ENCODE measurements at places on chromosomes 11 and 22. TPM values are rescaled to one million over a fixed set of nuclear protein-coding genes. Genes with fewer than 3 reads are reported as not detected.

DNA sequence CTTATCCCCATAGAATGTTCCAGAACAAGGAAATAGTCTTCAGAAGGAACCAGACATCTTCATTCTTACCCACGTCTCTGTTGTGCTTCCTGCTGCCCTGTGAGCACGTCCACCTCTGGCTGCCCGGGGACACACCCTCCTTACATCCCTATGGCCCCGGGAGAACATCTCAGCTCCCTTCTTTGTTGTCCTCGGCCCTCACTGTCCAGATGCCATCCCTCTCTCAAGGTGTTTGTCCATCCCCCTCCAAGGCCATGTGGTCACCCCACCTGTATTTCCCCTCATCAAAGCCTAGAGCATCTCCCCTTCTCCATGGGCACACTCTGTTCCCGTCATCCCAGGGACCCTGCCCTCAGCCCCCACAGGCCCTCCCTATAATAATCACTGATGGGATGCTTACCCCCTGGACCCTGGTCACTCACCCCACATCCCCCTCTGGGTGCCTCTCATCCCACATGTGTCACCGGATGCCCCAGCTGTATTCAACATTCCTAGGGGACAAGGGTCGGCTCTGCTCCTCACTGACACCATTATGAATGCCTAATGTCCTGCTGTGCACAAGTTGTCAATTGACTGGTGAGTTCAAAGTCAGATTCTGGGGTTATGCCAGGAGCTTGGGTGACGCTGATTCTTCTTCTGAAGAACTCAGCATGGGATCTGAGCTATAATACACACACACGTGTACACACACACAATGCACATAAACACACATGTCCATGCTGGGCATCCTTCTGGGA is 28.8 kb downstream of the IGLL5 start:
- DNase-seq = no peak

FAM180B gene
- 3.3 TPM for total RNA-seq

GRCh38 chr11:115238791-115239190 is 265.4 kb downstream of the CADM1 start:
- DNase-seq = no peak

- no peak for DNase-seq
Observed at GRCh38 chr11:38756537-38756936, 2158.5 kb upstream of the RAG2 start.

HBD gene
- not detected for total RNA-seq

DNA sequence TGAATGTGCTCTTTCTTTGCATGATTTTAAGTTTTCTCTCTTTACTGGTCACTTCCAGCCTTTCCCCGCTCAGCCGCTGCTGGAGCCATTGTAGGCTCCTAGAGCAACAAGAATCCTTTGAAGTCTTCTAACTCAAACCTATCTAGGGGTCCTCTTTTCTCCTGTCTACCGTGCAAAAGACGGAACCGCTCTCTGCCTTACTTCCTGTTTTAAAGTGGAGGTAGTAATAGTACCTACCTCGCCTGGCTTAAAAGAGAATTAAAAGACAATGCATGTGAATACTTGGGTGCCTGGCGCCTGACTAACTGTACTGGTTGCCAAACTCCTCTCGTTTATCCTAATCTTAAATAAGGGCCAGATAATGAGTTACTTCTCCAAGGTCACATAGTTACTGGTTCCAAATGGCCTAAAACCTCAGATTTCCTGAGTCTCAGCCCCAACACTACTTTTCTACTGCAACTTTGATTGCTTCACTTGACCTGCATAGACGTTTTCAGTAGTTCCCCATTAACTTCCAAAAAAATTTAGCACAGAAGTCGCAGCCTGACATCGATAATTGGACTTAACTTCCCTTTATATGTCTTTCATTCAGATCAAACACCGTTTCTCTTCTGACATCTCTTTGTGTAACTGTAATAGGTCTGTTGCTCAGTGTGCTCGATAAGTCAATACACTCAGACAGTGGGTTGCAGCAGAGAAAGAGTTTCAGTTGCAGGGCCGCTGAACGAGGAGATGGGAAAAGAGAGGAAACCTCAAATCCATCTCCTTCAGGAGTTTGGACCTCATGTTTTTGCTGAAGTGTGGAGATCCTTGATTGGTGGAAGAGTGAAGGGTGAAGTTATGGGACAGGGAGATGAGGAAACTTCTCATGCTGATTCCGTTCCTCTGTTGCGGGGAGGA is 891 bp downstream of the SAMM50 start:
- no peak for DNase-seq

- no peak for DNase-seq
Observed at GRCh38 chr11:76783294-76783895, at the start of gene TSKU. TSKU (plus strand) TSS chr11:76783356; CDS start chr11:76795617, 12,261 bp downstream.

WT1 gene
- not detected for total RNA-seq

OR4A5 gene
- not detected for total RNA-seq

GRCh38 chr11:71305451-71306125 is 53.2 kb upstream of the SHANK2 start:
- DNase-seq = no peak

GRCh38 chr11:748007-748359 is 719 bp downstream of the TALDO1 start:
- DNase-seq = no peak

- no peak for DNase-seq
Observed at GRCh38 chr22:46240506-46240905, 9.6 kb downstream of the CDPF1 start.

DNA sequence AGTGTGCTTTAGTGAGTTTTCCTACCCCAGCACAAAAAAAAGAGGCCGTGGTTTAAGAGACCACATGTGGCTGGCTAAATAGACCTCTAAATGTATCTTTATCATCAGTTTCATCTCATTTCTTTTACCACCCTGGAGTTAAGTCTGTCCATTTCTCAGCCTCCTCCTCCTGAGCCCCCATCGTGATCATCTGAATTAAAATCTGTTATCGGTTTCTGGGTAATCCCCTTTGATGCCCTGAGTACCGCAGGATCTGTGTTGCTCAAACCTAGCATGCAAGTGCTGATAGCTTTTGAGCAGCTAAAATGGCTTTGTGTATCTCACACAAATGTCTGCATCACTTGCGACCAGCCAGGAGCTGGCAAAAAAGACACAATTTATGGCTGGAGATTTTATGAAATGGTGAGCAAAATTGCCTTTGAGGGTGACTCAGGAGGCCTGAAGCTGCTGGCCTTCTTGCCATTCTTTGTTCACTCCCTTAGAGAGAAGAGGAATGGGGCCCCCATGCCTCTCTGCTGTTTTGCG is 236.5 kb downstream of the NTM start:
- no peak for DNase-seq

DNA sequence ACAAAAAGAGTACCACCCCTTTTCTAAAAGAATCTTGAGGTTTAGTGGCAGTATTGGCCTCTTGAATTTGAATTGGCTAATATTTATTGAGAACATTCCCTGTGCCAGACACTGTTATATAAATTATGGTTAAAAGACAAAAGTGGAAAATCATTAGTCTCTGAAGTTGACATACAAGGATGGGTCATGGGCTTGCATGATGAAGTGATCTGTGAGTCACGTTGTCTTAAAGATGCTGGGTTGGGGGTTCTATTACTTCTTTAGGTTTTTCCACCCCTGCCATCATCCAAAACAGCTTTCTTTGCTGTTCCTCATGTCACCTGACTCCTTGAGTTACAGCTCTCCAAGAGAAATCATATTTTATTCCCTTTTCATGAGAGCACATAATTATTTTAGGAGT is 85.0 kb downstream of the CD44 start:
- DNase-seq = no peak

SCUBE2 gene
- total RNA-seq = 5.2 TPM

ADAMTS8 gene
- 1.7 TPM for total RNA-seq

GRCh38 chr11:88164806-88165585 is 10.2 kb downstream of the RAB38 start:
- no peak for DNase-seq

DNA sequence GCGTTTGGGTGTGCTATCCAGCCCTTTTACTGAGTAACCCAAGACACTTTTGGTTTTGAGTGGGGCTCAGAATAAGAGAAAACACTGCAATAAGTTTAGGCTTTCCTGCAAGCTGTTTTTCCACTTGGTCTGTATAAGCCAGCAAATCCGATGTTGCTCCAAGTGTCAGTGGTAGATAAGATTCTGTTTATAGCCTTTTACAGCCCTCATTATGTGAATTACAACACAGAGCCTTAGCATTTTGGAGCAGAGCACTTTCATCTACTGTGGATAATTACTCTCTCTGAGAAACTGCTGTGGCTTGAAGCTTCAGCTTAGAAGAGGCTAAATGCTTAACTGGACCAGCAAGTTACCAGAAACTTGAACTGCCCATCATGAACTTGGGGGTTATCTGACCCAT is 601.1 kb downstream of the JRKL start:
- DNase-seq = no peak

DNA sequence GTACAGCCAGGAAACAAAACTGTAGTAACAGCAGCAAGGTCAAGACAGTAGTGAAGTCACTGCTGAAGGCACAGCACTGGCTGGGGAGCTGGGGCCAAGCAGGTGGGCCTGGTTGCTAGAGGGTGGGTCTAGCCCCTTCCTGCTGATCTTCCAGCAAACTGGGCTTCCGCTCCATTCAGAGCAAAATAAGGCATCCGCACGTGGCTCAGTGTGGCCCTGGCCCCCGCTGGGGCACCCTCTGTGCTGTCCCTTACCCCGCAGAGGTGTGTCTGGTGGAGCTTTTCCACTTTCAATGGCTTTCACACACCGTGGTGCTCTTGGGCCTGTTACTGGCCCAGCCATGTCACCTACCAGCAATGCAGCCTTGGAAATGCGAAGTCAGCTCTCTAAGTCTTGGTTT is 162.4 kb upstream of the B3GAT1 start:
- DNase-seq = no peak

TRPM5 gene
- not detected for total RNA-seq

DNA sequence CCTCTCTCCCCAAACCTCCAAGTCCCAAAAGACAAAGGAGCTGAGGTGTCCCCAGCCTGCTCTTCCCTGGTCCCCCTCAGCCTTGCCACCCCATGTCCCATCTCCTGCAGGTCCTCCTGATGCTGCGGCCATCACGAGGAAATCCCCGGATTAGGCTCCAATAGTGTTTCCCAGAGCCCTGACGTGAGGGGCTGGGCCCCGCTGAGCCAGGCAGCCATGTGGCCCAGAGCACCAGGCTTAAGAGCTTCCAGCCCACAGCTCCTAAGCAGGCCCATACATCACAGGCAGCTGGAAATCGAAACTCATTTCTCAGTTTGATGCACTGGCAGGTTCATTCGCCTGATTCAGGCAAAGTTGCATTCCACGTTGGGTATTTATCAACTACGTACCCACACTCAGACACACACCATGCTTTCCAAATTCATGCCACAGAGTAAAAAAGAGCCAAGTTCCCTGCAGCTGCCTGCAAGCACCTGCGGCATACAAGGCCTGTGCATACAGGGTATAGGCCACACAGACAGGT is 114.2 kb downstream of the CHST1 start:
- no peak for DNase-seq

DNA sequence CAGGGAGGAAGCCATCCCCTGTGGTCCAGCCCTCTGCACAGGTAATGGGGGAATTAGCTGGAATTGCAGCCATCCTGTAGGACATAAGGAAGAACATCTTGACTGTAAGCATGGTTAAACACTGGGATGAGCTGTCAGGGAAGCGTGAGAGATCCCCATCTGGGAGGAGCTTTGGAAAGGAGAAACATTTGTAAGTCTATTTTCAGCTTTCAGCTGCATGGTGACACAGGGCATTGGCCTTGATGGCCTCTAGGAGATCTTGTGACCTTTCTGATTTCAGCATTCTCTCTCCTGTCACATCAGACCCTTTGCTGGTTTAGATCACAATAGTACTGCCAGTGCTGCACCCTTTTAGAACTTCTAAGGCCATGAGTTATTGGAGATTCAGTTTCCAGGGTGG is 47.1 kb downstream of the BCR start:
- no peak for DNase-seq

- no peak for DNase-seq
Observed at GRCh38 chr11:85946221-85946620, 91.0 kb downstream of the CCDC83 start.

P2RX6 gene
- 0.90 TPM for total RNA-seq

GRCh38 chr22:45310331-45310976 is 720 bp downstream of the FAM118A start:
- DNase-seq = no peak

GRCh38 chr11:117908109-117908895 is 20.9 kb downstream of the TMPRSS13 start:
- no peak for DNase-seq

- DNase-seq = no peak
Observed at GRCh38 chr11:576811-577610, 741 bp downstream of the PHRF1 start.

DNA sequence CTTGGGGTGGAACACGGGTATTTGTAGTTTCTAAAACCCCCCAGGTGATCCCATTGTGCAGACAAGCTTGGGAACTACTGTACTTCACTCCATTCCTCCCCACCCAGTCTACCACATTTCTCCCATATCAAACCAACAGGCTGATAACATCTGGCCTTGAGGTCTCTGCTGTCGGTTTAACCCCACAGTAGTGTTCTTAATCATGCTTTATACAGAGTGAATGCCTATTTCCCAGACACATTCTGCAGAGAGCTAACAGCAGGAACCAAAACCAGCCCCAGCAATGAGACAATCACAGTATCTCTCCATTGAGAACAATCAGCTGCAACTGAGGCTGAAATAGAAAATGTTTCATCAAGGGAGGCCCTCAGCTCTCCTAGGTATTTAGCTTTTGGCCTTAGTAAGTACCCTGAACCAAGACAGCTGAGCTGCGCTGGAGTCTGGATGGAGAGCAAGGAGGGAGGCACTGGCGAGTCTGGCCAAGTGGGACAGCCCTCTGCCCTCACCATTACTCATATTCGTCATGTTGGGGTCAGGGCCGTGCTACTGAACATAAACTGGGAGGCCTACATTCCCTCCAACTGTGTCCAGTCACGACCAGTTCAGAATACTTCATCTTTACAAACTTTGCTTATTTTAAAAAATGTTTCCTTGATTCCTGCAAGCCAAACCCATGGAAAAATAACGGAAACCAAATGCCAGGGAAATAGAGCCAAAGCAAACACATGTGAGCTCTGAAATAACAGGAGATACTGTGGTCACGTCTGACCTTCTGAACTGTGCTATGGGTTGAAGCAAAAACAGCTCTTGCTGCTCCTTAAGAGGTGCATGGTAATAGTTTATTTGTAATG is 81.0 kb downstream of the CCDC34 start:
- peak; percentile 24 for DNase-seq

- DNase-seq = peak; percentile 31
Observed at GRCh38 chr22:25564320-25564978, at the start of gene GRK3. GRK3 (plus strand) TSS chr22:25564675; CDS start chr22:25565041, 366 bp downstream.

DNA sequence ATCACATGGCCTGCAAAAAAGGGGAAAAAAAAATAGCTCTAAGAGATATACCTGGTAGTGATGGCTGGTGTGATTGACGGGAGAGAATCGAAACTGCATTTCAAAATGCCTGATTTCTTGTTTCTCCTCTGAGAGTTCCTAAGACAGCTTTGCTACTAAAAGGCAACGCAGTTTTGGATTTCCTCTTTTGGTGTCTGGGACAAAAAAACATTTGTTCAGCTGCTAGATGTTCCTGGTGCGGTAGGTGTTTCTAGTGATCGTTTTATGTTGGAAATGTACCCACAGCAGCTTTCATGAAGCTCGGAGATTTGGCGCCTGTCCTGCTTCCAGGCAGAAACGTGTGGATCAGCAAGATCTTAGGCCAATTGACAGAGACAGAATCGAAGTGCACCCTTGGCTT is 18.1 kb downstream of the P2RX3 start:
- no peak for DNase-seq

PLEKHB1 gene
- total RNA-seq = 219 TPM

KCNK4 gene
- not detected for total RNA-seq

C11orf97 gene
- total RNA-seq = not detected

Measured in tibial nerve (tissue), 4 donors.